ENCODE measurements at places on chromosomes 1 and 21.

DNA sequence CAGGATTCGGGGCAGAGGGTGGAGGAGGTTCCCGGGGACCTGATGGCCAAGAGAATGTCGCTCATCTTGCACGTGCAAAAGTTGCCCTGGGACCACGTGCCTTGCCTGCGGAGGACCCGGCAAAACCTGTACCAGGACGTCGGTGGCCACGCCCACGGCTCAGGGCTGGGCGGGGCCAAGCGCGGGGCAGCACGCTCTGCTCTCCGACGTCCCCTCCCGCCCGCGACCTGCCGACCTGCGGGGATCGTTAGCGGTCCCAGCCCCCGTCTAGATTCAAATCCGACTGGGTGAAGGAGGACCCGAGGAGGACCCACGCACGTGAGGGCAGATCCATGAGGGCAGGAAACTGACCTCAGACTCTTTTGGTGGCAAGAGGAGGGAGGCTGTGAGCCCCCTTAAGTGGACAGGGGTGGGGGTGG is at the start of gene C1orf167:
TSS of gene C1orf167 (plus strand) at position 206 of the 419 bp plus-strand sequence. CDS start 2,208 bp downstream, outside the sequence.
- DNase-seq = no peak

DNA sequence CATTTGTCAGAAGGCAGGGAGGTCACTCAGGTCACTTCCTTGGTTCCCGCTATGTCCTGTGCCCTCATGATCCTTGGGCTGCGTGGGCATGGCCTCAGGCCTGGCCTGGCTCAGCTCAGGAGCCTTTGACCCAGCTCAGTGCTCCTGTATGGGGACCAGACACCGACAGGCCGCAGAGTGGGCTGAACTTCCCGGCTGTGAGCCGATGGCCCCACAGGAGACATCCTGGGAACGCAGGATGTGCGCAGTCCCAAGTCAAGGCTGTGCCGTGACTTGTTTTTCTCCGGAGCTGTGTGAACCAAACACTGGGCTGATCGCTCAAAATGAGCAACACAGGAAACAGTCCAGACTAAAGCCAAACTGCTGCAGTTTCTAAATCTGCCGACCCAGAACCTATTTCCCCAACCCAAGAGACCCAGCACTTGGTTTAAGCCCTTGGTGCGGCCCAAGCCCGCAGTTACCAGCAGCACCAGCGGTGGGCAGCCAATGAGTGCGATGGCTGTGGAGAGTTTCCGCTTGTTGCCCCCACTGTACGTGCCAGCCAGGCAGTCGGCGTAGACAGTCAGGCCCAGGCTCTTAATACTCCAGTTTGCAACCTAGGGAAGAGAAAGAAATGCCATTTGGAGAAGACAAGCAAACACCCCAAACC is 92.3 kb upstream of the GCLM start:
- DNase-seq = no peak

DNA sequence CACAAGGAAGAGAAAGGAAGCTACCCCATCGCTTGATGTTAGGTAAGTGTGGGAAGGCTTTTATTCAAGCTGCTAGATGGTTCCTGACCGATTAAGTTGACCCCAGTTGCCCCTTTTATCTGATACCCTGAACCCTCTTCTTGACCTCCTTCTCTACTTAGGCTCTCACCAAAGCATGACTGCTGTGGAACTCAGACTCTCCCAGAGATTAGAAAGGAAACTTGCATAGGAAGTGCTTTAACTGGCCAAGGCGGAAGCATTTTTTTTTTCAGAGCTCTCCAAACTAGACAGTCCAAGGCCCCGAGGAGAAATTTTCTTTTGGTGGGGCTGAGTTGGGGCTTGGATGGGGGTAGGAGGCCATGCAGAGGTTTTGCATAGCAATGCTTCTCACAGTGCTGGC is 101.3 kb upstream of the USP24 start:
- DNase-seq = no peak

GRCh38 chr21:34926803-34927467 is 122.2 kb downstream of the RUNX1 start:
- no peak for DNase-seq

DNA sequence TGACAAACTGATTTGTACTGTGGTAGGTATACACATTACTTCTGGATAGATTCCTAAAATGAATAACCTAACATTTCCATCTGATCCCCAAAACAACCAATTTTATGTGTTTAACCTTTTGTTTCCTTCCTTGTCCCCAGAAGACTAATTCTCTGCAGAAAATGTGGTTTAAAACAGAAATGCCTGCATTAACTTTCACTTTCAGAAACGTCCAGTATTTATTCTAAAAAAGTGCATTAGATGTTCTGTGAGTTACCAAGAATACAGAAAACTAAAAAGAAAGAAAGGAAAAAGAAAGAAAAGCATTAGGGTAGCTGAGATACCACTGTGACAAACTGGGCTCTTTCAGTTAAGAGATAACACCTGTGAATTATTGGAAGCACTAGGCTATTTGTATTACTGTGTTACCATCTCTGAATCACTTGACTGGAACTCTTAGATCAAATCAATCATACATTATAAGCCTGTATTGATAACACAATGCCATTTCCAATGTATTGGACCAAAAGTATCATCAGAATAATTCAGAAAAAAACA is 177.7 kb downstream of the NCAM2 start:
- DNase-seq = no peak

GRCh38 chr1:43867976-43868740 is 65.4 kb upstream of the ARTN start:
- DNase-seq = no peak

DNA sequence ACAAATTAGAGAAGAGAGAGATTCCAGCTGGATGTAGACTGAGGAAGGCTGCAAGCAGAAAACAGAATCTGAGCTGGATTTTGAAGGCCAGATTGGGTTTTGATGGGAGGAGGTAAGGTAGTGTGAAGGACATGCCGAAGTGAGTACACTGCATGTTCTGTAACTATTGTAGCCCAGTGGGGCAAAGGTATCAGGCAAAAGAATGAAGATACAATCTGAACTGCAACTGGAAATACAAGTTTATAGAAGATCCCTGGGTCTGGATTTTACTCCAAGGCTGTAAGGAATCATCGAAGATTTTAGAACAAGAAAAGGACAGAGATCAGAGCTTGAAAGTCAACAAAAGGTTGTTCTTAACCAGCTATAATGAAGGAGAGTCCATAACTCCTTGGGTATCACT is 382.0 kb downstream of the KCNH1 start:
- no peak for DNase-seq

GRCh38 chr1:61130338-61131000 is 48.1 kb downstream of the NFIA start:
- no peak for DNase-seq

DNA sequence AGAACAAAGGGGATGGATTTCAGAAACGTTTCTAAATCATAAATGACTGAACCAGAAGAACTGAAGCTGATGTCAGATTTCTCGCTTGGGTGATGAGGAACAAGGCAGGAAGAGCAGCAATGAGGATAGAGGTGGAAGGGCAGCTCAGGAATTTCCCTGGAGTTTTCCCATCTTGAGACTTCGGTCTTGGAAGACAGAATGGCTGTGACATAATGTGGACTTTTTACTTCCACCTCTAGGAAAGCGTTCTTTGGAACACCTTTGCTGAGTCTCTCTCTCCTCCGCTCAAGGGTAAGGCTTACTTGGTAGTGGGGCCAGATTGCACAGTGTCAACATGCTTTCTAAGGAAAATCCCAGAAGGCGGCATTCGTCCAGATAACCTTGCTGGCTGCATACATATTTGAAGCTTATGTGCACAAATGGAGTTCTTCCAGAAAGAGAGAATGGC is 36.6 kb downstream of the DEGS1 start:
- no peak for DNase-seq

DNA sequence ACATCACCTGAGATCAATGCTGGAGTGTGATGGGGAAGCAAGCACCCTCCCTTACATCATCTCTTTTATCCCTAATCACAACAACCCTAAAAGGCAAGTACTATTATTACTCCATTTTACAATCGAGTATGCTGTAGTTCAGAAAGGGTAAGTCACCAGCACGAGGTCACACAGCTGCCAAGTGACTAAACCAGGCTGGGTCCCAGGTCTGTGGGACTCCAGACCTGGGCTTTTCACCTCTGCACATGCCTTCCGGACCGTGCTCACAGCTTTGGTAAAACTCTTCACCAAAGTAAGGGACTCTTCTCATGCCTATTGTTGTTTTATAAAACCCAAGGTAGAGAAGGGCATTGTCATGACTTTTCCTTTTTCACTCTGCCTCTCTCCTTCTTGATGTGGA is 130.9 kb downstream of the DMRTB1 start:
- no peak for DNase-seq

- no peak for DNase-seq
Observed at GRCh38 chr1:169928438-169929209, 34.9 kb upstream of the SCYL3 start.

DNA sequence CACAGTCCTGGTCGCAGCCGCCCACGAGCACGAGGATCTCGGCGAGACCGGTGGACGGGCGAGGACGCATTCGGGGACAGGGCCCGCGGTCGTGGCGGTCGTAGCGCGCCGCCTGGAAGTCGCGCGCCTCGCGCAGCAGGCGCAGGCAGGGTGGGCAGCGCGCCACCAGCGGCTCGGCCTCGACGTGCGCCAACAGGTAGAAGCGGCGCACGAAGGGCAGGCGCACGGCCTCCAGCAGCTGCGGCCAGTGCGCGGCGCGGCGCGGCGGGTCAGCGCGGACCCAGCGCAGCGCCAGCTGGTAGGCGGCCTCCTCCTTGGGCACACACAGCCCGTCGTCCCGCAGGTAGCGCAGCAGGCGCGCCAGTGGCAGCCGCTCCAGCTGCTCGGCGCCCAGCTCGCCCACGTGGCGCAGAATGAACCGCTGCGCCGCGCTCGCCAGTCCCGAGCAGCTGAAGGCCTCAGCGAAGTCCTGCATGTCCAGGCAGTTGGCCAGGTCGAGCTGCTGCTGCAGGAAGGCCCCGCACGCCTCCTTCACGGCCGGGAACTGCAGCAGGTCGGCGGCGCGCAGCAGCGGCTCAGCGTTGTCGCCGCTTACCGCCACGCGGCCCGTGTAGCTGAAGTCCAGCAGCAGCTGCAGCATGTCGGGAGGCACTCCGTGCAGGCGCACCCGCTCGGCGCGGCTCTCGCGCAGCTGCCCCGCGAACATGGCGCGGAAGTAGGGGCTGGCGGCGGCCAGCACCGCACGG is 573 bp downstream of the KLHL21 start:
- DNase-seq = no peak

- DNase-seq = no peak
Observed at GRCh38 chr1:212479188-212479587, 46.5 kb downstream of the NENF start.

GRCh38 chr21:44332383-44332782 is 6.8 kb downstream of the CFAP410 start:
- no peak for DNase-seq

- no peak for DNase-seq
Observed at GRCh38 chr1:205500240-205501233, 3.9 kb upstream of the CDK18 start.

Data from nucleus accumbens (tissue), 56 donors.